Erythroblast (primary cell): ENCODE measurements at places on chromosomes 1 and 21.

DNA sequence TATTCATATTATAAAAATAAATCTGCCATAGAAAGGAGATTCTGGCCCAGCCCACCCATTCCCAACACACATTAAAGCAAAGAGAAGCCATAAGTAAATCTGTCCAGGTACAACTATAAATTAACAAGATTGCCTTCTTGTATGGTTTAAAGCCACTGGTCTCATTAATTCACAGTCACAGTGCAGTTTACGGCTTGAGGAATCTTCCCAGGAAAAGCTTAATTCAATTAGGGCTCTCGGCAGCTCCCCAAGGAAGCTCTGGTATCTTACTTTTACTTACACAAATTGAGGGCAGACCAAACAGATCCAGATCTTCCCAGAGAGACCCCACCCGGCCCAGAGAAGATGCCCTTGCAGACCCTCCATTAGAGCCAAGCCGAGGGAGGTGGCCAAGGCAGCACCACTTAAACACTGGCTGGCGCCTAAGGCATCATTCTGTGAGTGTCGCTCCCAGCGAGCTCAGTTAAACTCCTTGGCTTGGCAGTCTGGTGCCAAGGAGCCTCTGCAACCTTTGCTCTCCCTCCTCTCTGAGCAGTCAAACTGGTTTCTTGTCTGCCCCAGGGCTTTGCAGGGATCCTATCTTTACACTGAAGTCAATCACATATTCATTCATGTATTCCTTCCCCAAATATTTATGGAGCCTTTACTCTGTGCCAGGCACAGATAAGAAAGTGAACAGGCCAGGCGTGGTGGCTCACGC is 10.7 kb downstream of the SLC9A1 start:
- no peak for DNase-seq

GRCh38 chr1:54849219-54850068 is 37.6 kb downstream of the DHCR24 start:
- DNase-seq, result no peak

- no peak for DNase-seq
Observed at GRCh38 chr1:53899708-53900107, 5.7 kb downstream of the DIO1 start.

GRCh38 chr1:61271412-61271789 is 189.0 kb downstream of the NFIA start:
- DNase-seq, result no peak

GRCh38 chr1:101257500-101258325 is 20.9 kb downstream of the S1PR1 start:
- DNase-seq, result peak; percentile 95

- no peak for DNase-seq
Observed at GRCh38 chr1:55367273-55367672, 152.1 kb upstream of the USP24 start.

- DNase-seq, result no peak
Observed at GRCh38 chr1:171434717-171435346, 50.5 kb upstream of the PRRC2C start.

- DNase-seq, result no peak
Observed at GRCh38 chr21:14354515-14354914, 28.4 kb downstream of the HSPA13 start.

GRCh38 chr1:44826375-44827196 is 16.5 kb downstream of the PTCH2 start:
- peak; percentile 73 for DNase-seq

DNA sequence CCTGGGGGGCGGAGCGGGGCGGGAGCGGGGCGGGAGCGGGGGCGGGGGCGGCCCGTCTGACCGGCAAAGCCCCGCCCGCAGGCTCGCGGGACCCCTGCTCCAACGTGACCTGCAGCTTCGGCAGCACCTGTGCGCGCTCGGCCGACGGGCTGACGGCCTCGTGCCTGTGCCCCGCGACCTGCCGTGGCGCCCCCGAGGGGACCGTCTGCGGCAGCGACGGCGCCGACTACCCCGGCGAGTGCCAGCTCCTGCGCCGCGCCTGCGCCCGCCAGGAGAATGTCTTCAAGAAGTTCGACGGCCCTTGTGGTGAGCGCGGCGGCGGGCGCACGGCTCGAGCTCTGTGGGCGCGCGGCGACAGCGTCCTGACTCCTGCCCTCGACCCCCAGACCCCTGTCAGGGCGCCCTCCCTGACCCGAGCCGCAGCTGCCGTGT is 21.2 kb downstream of the AGRN start:
- no peak for DNase-seq

GRCh38 chr1:49200738-49201137 is 424.0 kb upstream of the BEND5 start:
- no peak for DNase-seq

DNA sequence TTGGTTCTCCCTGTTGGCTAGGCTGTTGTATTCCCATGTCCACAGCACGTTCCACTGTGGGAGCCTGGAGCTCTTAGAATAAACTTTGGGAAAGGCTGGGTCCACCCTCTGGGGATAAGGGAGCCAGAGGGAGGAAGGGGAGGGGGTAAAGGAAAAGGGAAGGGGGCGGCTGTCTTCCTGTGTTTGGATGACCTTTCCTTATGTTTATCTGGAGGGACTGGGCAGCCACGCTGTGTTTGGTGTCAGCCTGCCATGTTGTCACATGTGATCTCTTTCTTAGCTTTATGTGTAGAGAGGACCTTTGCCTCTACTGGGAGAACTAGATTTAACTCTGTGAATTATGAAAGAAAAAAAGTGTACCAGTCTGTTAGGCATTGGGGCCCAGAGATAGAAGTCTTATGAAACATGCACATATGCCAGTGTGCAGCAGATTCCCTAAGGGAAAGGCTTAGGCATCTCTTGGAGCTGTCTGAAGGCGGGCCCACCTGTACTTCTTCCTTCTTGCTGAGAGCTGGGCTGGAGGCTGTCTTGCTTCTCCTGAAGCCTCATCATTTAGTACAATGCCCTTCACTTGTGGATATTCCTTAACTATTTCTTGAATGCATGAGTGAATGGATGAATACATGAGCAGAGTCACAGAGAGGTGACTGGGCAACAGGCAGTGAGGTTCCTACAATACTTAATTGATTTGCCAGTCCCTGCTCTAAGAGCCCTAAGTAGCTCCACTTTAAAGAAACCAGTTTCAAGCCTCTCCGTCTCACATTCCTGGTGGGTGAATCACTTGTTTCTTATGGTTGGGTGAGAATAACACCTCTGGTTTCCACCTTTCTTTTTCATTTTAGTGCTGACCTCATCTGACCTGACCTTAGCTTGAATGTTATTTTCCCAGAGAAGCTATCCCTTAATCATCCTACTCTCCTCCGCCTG is 62.5 kb upstream of the ARHGAP29 start:
- no peak for DNase-seq

DNA sequence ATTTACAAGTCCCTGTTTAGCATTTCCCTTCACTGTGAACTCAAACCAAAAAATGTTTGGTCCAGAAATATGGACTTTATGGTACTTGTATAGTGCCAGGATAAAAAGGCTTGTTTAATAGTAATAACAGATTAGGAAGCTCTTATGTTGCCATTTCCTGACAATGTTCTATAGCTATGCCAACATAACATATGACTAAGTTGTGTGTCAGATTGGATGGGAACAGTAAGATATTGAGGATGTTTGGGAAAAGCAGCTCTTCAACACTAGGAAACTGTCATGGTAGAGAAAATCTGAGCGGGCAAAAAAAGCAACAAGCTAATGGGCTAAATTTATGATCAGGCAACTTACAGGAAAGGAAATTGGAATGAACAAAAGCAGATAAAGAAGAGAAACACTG is 287.1 kb upstream of the ADGRL4 start:
- no peak for DNase-seq

DNA sequence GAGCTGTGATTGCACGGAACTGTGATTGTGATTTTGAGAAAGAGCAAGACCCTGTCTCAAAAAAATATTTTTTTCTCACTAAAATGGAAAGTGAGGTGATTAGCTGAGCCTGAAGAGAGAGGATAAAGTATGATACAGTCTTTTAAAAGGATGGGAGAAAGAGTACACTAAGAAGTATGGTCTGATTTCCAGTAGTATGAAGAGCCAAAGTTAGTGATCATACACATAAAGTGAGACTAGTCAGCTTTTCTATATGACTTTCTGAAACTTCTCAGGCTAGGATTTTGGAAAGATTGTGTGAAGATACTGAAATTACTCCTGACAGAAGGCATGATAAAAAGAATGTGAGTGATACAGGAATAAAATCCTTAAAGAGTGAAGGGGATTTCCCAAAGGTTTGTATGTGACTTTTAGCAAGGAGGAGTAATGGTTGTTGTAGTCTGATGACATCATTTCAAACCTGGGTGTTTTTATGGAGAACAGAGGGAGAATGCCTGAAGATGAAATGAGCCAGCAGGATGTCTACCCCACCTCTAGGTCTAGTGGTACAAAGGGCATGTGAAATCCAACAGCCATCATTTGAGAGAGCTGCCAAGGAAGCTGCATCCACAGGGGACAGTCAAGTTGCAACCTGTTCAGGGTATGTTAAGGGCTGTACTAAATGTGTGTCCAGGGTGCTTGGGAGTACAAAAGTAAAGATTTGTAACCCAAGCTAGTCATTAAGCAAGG is 157.7 kb downstream of the PIK3R3 start:
- DNase-seq, result no peak

GRCh38 chr1:18927082-18927653 is 24.8 kb upstream of the ALDH4A1 start:
- DNase-seq, result no peak
